ENCODE measurements at places on chromosomes 3 and 15.
A peak's percentile ranks its signal among the peaks of the same experiment; 100 is the strongest.

GRCh38 chr15:66288551-66289185 lies 4.7 kb upstream of the DIS3L start:
- DNase-seq, result no peak

DNA sequence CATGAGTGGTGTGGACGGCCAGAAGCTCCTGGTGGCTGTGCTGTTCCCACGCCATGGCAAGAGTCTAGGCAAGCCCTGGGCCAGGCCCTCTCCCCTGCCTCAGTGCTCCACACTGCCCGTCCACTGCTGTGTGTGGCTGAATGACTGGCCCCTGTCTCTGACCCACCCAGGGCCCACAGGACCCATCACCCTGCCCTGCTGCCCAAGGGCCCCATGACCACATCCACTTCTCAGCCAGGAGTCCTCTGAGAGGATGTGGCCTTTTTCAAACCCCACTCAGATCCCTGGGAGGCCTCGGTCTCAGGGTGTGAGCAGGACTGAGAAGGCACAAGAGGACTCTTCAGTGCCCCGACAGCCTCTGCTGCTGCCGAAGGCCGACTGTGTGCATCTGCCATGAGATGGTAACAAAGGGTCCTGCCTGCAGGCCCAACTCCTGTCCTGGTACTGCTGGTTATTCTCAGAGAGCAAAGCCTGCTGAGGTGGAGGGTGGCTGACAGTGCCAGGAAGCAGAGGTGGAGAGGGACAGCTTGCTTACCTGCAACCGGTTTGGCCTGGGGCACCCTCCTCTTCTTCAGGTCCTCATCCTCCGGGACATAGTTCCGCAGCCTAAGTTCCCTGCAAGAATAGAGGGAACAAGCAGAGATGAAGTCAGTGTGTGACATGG lies 47.5 kb downstream of the PTH1R start:
- no peak for DNase-seq

GRCh38 chr3:194871143-194871863 lies 185.6 kb downstream of the FAM43A start:
- DNase-seq, result no peak

DNA sequence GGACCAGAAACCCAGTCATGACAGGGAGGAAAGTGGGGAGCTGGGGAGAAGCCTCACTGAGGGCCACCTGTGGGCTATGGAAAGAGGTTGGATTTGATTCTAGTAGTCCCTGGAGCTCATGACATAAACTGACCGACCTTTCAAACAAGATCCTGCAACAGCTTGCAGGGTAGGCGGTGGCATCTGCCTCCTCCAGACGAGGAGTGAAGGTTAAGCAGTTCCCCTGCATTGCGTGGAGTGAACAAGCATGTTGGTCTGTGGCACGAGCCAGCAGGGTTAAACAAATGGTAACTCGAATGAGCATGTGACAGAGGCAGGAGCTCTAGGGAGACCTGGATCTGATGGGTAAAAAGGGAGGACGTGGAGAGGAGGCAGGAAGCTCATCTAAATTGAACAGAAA lies 12.7 kb downstream of the TGM4 start:
- DNase-seq, result no peak

DNA sequence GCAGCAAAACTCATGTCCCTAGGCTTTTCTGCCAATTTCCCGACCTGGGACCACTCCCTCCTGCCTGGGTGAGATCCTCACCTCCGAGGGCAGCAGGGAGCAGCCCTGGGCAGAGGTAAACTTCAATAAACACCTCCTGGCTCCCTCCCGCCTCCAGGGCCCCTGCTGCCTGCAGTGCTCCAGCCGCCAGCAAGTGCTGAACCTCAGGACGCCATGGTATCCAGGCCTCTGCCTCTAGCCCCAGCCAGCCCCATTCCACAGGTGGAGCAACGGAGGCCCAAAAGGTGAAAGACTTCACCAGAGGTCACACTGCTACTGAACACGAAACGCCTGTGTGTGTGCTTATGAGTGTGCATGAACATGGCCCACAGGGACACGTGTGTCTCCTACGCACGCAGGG lies 59.9 kb upstream of the LINGO1 start:
- DNase-seq, result no peak

GRCh38 chr3:195128255-195129071 lies 142.5 kb downstream of the XXYLT1 start:
- DNase-seq, result no peak

DNA sequence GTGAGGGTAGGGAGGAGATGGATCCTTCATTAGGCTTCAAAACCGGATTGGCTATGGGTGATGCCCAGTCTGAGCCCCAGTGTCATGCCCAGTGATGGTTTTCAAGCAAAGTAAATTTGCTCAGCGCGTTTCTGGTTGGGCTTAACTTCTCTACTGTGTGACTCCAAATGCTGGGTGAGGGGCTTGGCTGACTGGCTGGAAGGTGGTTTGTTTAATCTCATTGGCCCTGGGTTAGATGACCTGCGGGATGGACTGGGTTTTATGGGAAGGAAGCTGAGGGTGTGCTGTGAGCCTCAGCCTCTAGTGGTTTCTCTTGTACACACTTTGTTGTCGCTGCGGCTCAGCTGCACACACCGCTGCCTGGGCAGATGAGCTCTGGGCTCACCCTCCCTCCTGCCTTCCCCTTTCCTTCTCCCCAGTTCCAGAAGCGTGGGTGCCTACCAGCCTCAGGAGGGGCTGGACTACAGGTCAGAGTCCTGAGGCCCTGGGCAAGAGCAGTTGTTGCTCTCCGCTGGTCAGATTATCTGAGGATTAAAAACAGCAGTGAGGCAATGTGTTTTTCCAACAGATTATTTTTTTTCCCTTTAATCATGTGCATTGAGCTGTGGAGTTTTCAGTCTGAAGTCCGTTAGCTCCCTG lies 18.6 kb downstream of the PDIA5 start:
- no peak for DNase-seq

DNA sequence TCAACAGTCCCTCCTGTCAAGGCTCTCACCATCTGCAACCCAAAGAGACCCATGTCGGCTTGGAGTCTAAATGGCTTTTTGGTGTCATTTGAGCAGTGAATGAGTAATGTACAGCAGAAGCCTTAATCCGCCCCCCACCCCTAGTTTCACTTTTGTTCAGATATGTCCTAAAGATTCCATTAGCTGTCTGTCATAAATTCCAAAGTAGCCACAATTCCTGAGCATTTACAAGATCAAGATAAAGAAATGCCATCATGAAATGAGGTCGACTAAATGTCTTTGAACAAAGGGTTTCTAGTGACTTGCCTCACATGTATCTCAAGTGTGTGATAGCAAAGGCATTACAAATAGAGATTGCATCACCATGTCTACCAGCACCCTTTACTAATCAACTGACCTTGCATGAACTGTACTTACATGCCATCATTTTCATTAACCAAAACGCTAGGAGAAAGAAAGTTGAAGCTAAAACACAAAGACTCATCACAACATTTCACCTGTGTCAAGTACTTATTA lies 123.8 kb upstream of the PHLDB2 start:
- no peak for DNase-seq

DNA sequence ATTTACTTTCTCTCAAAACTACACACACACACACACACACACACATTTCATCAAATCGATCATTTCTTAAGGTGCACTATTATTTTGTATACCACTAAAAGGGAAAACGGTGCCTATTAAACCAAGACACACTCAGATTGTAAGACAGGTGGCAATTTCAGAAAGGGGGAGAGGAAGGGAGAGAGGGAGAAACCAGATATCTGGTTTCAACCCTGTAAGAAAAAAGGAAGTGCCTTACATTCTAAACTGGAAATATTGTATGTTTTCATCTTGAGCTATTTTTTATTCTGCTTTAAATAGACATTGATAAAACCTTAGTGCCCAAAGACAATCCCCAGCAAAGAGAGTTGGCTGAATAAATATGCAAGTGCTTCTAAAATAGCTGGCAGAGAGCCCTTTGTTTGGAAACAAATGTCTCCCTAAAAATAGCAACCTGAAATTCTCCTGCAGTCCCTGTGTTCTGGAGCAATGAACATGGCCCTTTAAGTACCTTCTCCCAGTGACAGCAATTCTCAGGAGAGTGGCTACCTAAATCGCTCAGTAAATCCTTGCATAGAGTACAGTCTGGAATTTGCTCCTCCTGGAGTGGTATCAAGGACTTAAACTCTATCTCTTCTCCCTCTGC lies 85.7 kb downstream of the RARB start:
- no peak for DNase-seq

GRCh38 chr3:134931045-134931785 lies 136.2 kb downstream of the EPHB1 start:
- no peak for DNase-seq

- no peak for DNase-seq
Observed at GRCh38 chr15:91114301-91114700, 14.2 kb downstream of the SV2B start.

DNA sequence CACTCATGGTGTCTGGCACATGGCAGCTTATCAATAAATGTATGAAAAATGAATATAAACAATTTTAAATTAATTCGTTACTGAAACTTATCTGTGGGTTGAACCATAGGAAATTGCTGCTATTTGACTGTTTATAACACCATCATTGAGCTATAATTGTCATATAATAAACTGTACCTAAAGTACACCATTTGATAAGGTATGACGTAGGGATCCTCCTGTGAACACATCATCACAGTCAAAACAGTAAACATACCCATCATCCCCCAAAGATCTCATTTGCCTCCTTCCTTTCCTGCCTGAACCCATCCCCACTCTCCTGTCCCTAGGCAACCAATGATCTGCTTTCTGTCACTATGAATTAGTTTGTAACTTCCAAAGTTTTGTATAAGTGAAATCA lies 151.0 kb upstream of the SLC2A2 start:
- no peak for DNase-seq

DNA sequence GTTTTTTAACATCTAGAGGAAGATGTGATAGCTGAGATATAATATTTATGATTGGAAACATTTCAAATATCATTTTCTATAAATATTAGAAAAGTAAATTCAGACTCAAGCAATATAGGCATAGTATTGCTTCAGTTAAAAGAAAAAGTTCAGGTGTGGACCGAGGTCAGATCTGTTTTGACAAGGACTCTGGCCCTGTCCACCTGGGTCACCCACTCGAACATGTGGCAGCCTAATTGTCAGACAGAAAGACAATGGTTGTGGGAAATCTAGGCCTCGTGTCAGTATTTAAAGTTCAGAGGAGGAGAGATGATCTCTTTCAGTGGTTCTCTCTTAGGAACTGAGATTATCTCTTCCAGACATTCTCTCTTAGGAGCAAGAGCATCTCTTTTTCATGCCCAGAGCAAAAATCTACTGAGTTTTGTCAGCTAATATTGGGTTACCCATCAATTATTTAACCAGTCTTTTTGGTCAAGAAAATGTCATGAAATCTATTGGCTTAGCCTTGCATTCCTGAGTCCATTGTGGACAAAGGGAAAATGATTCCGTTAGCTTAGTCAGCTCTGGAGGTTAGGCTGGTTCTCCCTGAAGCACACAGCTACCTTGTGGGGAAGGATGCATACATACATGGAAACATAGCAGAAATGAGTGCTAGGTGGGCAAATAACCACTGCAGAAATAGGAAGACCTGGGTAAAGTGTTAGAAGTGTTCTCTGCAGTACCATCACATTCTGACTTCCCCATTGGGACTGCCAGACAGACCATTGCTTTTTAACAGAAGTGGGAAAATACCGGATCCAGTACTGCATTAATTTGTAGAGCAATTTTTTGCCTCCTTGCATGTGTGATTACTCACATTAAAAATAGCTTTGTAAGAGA lies 343.3 kb downstream of the GRM7 start:
- no peak for DNase-seq

DNA sequence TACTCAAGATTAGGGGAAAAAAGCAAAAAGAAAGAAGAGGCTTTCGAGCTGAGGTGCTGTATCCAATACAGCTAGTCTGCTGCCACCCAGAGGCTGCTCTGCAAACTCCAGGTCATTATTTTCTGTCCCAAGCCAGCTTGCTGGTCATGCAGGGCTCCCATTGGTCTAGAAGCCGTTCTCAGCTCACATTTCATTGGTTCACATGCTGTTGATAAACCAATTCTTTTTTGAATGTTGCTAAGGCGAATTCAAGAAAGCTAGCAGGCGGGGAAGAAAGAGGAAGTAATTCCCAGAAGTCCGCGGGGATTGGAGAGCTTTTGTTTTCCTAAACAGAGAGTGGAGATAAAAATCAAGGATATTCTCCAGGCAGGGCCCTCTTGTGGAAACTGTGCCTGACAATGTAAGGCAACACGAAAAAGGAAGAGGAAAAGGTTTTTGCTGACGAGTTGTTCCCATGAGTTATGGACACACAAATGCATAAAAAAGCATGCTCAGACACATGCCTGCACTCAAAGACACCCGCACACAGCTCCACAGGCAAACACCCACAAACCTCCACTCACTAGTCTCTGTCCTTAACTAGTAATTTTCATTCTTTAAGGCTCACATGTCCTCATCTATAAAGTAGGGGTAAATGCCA lies 33.4 kb downstream of the FSTL1 start:
- peak; percentile 88 for DNase-seq

DNA sequence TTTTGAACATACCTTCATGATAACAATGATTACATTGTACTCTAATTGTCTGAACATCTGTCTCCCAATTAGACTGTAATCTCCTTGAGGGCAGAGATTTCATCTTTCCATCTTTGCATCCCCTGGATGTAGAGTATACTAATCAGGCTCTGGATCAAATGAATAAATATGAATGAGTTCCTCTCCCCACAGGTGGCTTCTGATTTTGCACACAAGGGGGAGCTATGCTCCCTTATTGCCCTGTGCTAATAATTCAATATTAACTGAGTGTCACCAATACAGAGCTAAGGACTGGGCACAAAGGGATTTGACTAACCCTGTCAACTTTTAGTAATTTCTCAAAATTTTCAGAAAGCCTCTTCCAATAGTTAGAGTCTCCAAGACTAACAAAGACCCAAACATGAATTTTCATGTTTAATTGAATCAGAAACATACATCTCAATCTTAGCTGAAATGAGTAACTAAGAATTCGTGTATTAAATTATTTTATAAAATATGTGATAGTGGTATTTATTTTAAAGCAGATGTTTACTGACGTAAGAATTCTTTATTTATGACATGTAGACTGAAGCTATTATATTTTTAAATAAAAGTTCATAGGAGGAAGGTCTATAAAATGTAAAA lies 3.0 kb downstream of the DUOXA1 start:
- DNase-seq, result peak; percentile 48

Data from CD4-positive, alpha-beta T cell treated with Interleukin-6 at 100 ng/mL for 8 hours (primary cell).